ENCODE measurements at places on chromosomes 16 and 17. TPM values are rescaled to one million over a fixed set of nuclear protein-coding genes. Genes with fewer than 3 reads are reported as not detected.

GRCh38 chr17:56880133-56880532 is 33.7 kb downstream of the TRIM25 start:
- peak; percentile 12 for DNase-seq

GRCh38 chr17:45424769-45425124 is 7.9 kb downstream of the ARHGAP27 start:
- no peak for DNase-seq

Gene TOP3A
- total RNA-seq: 16.1 TPM

Gene TMEM88
- 1.7 TPM for total RNA-seq

Gene CHD9NB
- 12.3 TPM for total RNA-seq
